ENCODE measurements at places on chromosomes 2 and 18.

DNA sequence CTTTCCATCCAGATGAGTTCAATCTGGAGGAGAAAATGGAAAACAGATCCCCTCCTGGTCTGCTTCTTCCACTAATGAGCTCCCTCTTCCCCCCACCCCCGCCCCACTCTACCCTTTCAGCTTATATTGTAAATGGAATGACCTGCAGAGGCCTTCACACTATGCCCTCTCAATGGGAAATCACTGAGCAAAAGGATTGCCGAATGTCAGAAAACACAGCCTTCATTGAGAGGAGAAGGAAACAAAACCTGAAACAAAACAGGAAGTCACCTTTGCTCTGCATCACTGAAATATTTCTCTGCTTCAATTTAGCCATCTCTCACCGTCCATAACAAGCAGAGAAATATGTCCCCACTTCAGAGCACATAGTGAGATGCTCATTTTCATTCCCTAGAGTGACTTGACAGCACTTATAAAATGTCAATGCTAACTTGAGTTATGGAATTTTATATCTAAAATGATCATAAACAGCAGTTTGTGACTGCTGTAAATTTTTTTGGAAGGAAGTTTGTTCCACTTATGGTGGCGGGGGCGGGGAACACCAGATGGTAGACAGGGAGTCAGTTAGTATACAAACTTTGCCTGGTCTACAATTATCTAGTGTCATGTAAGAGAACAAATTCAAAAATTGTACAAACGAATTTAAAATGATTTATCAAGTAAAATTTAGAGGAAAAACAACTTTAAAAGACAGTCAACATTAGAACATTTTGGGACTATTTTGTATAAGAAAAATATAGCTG, 1.8 kb upstream of the FRZB start:
- DNase-seq: no peak

DNA sequence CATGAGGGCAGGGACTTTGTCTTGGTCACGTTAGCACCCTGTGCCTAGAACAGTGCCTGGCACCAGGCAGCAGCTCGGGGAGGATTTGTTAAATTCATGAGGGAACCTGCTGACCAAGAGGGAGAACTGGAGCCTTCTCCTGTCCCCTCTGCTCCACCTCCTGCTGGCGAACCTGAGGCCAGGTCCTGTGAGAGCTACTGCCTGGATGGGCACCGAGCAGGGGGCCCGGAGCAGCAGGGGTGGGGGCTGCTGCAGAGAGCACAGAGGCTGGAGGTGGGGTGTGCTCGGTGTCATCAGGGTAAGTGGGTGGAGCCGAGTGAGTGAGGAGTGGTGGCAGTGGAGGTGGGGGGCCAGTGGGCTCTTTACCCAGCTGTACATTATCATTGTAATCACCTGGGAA, 52.1 kb upstream of the FAHD2A start:
- no peak for DNase-seq

DNA sequence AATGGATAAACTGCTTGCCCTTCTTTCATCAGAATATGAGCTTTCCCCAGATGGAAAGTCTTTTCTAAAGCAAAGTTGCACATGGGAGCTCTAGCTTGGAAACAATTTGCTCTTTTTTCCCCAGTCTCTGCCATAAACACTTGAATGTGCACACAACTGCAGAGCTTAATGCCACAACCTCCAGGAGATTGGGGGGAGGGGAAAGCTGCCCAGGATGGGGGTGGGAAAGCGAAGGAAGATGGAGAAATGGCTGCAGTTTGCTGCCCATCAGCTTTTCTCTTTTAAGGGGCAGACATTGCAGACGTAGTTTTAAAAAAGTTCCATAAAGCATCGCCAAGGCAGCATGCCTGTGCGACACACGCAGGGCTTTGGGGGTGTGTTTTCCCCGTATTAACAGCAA, 1.5 kb downstream of the ACKR3 start:
- no peak for DNase-seq

DNA sequence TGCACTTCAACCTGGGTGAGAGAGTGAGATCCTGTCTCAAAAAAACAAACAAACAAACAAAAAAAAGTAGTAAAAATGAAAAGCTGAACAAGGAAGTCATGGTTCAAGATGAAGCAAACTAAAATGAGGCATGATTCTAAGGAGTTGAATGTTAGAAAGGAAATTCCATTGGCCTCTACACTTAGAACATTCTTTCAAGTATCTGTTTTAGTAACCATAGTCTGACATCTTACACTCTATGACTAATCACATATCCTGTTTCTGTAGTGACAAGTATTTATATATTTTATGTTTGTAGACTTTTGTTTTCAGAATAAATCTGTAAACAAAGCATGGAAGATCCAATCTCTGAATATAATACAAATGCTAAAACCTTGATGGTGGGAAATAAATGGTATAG, 164.1 kb downstream of the KIAA1328 start:
- no peak for DNase-seq

- DNase-seq: no peak
Observed at GRCh38 chr2:47300609-47301276, 102.2 kb upstream of the MSH2 start.

DNA sequence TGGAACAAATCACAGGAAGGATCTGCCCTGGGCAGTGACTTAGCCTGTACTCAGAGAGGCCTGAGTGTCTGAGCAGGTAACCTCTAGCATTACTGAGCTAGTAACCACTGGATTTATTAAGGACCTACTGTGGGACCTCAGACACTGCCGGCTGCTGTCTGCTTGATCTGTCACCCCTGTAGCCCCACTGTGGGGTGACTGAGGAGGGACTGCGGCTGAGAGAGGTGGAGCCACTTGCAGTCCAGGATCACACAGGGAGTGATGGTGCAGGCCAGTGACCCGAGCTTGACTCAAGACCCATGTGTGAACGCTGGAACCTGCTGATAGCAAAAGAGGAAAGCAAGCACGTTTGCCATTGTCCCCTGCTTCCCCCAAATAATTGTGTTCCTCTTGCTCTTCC, 15.6 kb downstream of the CHMP1B start:
- no peak for DNase-seq

DNA sequence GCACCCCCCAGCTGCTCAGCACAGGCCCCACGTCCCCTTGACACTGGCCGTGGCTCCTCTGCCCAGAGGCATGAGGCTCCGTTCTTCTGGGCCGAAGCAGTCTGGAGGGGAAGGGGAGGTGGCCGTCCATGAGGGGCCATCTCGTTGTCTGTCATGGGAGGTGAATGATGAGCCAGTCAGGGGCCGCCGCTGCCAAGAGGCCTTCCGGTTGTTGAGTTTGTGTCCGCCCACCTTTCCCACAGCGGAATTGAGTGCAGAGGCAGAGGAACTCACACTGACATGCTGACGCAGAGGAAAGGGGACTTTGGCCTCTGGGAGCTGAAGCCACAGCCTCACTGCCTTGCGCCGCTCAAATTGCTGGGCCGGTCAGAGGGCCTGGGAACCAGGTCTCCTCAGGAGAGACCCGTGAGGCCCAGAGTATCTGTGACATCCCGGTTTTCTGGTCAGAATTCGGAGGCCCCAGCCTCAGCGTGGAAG, 268.4 kb downstream of the ATAD2B start:
- DNase-seq: no peak

GRCh38 chr2:217935901-217936684, 66.7 kb downstream of the TNS1 start:
- no peak for DNase-seq

Data from CD8-positive, alpha-beta T cell (primary cell).